8988T (cell line): ENCODE measurements at places on chromosomes 7 and 10.
A peak's percentile ranks its signal among the peaks of the same experiment; 100 is the strongest.

DNA sequence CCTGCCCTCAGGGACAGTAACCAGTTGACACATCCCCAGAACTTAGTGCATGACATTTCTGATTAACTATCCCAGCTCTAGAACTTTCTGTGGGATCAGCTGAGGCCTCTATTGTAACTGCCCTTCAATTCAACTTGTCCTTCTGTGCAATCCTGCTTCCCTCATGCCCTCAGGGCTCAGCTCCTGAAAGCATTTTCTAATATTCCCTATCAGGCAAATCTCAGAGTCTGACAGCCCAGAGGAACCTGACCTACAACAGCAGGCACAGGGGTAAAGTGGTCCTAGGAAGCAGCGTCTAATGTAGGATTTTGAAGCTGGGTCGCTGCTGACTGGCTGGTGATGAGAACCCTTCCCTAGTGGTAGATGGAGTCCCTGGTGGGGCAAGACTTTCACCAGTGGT lies 13.6 kb upstream of the STN1 start:
- no peak for DNase-seq

- DNase-seq = no peak
Measured at GRCh38 chr10:30736685-30737232, 107.2 kb upstream of the LYZL2 start.

GRCh38 chr7:32586291-32587221 lies 91.3 kb downstream of the AVL9 start:
- DNase-seq = no peak

DNA sequence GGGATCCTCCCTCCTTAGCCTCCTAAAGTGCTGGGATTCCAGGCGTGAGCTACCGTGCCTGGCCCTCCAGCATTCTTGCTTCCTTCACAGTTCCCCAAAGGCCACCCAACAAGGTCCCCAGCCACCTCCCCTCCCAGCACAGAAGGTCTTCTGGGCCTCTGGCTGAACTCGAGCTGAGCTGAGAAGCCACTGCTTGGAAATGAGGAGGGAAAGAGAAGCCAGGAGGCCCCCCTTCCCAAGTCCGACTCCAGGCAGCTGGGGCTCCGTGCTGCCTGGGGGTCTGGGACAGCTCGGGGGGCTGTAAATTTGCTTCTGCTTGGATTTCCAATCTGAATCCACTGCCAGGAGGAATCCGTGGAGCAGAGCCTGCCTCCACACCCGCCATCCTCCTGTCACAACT lies 5.5 kb upstream of the EPO start:
- no peak for DNase-seq

- DNase-seq = no peak
Measured at GRCh38 chr7:158479664-158480025, 108.0 kb downstream of the PTPRN2 start.

DNA sequence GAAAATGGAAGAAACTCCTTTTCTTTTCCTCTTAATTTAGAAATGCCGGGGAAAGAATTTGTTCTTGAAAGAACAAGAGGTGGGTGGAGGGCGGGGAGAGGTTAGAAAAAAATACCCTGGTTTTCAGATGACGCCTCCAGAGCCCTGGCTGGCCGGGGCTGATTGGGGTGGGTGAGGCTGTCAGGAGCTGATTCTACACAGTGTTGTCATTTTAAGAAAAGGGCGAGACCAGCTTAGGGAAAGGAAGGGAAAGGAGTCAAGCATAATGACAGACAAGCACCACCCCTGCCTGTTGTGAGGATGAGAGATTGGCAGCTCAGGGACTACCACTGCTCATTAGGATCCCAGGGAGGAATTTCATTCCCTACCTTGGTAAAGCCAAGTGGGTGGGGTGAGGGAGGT lies 9.9 kb upstream of the FAM180A start:
- DNase-seq = no peak

DNA sequence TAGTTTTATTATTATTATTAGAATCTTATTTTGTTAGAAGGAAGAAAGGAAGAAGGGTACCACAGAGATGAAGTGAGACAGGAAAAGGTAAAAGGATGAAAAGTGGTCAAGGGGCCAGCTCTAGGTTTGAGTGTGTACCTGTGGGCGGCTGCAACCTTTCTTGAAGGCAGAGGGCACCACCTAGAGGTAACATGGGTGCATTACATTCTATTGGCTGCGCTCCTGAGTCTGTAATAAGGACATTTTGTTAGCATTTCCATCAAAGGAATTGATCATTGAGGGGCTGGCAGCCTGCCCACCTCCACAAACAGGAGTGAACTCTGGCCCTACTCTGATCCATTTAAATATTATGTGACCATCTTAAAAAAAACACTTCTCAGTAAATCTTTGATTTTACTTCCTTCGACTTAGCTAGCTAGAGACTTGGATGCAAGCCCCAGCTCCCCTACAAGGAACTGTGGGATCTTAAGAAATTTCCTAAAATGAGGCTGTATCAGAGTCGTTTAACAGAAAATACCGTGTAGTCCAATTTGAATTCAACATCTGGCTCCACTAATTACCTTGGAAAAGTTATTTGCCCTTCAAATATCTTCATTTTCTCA lies 610.4 kb downstream of the IPMK start:
- no peak for DNase-seq

- DNase-seq = peak; percentile 26
Measured at GRCh38 chr7:87218796-87219544, 562 bp downstream of the TMEM243 start.

DNA sequence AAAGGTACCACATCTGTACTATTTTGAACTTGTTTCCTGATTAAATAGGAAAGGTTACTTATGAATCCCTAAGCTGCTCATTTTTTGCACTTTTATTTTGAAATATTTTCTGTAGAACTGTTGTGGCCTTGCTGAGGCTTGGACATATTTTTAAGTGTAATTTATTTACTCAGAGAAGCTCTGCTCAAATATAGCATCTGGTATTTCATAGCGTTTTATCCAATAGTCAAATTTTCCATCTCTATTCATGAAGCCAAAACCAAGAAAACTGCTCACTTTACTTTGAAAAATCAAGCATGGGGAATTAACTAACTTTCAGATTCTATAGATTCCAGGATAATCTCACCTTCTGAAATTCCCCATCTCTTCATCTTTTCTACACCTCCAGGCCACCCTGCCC lies 6.6 kb upstream of the FAM3C start:
- DNase-seq = no peak

- DNase-seq = no peak
Measured at GRCh38 chr7:81190997-81191768, 272.3 kb upstream of the SEMA3C start.

- DNase-seq = no peak
Measured at GRCh38 chr7:2805213-2805944, 38.7 kb downstream of the GNA12 start.

DNA sequence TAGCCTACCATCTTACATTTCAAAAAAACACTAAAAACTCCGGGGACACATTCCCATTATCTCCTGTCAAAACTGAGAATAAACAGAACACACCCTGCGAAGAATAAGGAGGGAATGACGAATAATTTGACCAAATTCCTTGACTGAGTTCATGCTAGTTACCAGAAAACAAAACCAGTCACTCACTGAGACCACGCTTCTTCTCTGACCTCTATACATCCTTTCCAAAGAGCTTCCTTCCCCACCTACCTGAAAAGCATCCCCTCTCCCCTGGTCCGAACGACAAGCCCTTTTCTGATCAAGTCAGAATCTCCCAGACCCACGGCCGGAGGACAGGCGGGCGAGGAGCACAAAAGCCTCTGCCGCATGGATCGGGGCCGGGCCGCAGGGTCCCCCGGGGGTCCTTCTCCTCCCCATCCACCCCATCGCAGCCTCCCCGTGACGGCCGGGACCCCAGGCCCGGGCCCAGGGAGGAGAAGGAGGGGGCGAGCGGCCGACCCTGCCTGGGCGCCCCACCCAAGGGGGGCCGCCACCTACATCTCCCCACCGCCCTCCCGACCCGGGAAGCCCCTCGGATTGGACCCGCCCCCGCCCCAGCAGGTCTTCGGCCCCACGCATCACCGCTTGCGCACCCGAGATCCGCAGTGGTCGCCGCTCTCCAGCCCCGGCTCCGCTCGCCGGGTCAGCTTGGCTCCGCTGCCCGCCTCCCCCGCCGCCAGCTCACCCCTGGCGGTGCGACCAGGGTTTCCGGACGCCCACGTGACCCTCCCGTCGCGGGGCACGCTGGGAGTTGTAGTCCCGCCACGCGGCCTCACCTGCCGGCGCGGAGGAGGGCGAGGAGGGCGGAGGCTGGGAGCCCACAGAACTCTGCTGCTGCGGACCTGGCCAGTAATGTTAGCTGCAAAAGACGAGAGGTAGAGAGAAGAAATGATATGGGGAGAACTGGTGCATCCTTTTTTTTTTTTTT lies at the start of gene SLC37A3:
TSS of gene SLC37A3 (minus strand) at position 747 of the 967 bp plus-strand sequence. CDS start 16,004 bp downstream, outside the sequence.
- peak; percentile 91 for DNase-seq

DNA sequence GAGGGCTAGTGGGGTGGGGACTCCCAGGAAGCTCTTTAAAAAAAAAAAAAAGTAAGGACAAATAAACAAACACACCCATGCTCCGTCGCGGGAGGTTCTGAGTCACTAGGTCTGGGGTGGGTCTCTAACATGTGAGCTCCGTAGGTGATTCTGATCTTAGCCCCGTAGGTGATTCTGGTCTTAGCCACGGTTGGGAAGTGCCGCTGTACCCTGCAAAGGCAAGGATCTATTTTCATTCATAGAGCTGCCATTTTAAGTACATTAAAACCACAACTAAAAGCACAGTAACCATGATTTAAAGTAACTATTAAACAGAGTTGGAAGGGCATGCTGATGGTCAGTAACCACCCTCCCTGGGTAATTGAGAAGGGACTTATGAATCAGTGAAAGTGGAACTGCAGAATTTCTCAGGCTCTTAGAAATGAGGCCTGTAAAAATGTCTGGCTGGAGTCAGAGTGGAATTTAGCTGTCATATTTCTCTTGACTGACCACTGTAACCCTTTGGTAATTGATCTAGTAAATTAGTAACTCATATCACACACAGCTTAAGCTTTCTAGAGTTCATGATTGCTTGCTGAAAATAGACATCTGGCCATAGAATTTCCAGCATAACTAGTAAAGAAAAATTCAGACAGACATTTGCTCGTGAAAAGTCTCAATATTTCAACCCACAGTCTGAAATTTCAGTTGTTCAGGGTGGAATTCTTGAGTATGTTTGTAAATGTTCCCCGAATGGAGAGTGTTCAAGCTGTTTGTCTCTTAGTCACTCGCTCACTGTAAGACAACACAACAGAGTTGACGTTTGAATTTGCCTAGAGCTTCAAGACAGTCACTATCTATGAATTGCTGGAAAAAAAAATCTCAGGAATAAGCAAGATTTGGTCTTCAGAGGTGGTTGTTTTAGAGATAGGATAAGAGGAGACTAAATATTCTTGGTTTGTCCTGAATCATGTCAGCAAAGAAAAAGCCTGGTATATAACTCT lies 34.2 kb upstream of the TCF7L2 start:
- no peak for DNase-seq
